ENCODE measurements at places on chromosomes 11 and 22.

DNA sequence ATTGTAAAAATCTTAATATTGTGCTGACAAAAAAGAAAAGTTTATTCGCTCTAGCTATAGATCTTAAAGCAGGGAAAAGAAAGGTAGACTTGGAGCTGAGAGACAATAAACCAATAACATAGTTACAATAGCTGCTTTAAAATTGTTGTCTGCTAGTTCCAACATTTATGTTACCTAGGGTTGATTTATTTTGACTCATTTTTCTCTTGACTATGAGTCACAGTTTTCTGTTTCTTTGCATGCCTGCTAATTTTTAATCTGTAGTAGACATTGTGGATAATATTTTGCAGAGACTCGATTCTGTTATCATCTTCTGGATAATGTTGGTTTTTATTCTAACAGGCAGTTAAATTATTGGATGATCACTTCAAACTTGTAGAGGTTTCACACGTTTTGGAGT, 83.1 kb upstream of the TRPC6 start:
- no peak for DNase-seq

DNA sequence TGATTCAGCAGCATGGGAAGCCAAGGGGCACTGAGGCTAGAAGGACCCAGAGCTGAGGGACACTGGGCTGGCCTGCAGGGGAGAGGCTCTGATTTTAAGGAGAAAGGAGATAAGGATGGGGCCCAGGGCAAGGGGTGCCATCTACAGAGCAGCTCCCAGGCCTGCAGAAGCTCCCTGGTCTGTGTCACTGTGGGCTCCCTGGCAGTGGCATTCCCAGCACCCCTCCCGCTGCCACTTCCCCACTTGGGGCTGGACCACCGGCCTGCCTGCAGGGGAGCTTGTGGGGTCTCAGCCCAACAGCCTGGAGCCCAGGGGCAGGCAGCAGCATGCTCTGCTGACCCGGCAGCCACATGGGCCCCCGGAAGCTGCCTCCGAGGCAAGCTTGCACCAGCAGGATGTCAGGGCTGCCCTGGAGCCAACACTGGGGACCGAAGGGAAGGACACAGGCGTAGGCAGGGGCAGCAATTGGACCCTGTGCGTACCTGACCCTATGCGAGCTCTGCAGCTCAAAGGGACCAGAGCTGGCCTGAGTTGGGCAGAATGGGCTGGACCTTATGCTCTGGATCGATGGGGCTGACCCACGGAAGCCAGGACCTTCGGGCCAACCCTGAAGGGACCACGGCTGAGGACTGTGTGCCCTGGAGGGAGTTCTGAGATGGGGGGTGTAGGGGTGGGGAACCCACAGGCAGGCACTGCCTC, 35.4 kb upstream of the WNT7B start:
- no peak for DNase-seq

DNA sequence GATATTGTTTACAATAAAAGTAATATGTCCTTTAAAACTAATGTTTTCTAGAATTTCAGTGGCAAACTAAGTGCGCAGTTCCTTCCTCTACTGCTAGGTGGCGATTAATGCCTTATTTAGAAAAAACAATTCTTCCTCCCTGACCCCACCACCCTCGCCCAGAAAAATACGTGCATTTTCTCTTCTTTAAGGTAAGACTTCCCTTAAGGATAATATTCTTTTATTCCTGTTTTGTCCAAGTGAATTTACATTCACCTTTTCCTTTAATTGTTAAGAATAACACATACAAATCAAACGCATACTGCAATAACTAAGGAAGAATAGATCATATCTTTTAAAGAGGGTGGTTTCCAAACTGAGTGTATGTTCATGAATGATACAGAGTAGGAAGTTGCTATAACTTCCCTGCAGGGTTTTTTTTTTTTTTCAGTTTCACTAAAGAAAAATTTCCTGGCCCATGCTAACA, 17.0 kb upstream of the PSMA1 start:
- DNase-seq = peak; percentile 61

DNA sequence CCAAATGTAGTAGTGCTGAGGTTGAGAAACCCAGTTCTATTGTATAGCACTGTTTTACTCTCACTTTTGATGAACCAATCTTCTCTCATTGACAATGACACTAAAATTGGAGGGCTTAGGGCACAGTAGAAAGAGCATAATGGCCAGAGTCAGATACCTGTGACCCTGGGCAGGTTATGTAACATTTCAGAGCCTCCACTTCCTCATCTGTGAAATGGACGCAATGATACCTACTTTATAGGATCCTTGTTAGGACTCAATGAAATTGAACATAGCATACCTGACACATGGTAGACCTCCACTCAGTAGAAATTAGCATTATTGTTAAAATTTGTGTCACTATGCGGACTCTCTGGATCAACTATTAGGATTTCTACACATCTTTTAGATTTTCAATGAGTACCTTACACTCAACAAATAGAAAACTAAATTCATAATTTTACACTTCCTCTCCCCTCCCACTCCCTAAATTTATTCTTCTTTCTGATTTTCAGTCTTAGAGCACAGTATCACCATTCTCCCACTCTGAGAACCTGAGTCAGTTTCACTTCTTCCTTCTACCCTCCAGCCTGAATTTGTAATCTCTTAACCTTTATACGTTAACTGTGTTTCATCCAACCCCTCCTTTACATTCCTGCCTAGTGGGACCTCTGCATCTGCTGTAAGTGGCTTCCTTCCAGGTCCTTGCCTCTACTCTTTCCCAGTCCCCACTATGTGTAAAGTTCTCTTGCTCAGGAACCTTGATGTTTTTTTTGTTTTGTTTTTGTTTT, 78.3 kb downstream of the MICAL2 start:
- DNase-seq = no peak

GRCh38 chr11:77424644-77425043, 49.2 kb downstream of the PAK1 start:
- DNase-seq = no peak

- no peak for DNase-seq
These were observed 2.3 kb upstream of the INPPL1 start for GRCh38 chr11:72222106-72222891.

DNA sequence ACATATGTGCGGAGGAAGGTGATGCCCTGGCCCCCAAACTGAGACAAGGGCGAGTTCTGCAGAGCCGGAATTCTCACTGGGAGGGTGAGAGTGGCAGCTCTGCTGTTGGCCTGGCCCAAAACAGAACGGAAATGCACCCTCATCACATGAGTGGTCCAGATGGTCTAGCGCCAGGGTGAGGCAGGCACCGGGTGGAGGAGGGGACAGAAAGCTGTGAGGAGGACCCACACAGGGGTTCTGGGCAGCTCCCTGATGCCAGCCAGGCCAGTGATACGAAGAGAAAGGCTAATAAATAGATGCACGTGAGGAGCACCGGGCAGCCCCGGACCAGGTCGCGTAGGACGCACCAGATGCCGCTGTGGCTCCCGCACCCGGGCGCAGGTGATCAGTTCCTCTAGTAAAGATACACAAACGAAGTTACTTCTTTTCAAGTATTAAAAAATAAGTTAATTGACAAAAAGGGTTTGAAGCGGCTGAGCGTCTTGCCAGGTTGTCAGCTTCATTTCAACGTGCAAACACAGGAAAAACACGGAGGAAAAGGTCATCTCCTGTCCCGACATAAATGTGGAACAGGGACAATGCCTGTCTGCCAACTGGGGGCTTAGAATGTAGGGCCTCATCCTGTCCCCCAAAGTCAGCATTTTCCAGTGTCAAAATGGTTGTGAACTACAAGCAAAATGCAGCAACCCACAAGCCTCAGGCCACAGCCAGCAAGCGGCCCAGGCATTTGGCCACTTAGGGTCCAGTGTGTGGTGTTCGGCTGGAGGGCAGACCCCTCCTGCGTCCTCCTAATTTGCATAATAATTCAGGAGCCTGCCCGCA, 15.3 kb upstream of the BID start:
- no peak for DNase-seq

DNA sequence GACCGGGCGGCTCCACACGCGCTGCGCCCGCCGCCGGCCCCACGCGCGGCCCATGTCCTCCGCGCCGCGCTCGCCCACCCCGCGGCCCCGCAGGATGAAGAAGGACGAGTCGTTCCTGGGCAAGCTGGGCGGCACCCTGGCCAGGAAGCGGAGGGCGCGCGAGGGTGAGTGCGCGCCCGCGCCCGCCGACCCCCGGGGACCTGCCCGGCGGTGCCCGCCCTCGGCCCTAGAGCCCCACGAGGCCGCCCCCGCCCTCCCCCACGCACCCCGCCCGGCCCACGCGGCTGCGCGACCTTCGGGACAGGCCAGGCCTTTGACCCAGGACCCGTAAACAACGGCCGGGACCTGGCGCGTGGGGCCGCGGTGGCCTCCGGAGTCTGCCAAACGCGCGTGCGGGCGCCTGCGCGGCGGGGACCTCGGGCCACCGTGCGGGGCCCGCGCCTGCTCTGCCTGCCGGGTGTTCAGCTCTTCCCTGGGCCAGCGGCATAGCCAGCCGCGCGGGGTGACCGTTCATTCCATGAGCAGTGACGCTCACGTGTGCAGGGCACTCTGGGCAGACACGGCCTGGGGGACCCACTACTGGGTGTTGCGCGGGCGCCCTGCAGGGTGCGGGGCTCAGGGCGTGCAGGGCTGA, at the start of gene PARVB:
Gene PARVB, plus strand, starts transcription at position 15 of the 634 bp plus-strand sequence. Its CDS starts 38 bp downstream, at position 53.
- DNase-seq = no peak

DNA sequence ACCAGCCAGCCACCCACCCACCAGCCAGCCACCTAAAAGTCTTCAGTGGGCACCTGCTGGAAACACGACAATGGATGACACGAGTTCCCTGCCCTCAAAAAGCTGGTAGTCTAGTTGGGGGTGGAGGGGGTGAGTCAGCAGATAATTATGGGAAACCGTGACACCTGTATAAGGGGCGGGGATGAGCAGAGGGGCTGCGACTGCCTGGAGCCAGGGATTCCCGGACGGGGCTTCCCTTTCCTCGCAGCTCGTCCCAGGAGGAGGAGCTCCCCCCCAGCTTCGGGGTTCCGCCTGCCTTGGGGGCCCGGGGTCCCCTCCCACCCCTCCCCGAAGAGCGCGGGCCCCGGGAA, 2.3 kb upstream of the RTN4RL2 start:
- no peak for DNase-seq

DNA sequence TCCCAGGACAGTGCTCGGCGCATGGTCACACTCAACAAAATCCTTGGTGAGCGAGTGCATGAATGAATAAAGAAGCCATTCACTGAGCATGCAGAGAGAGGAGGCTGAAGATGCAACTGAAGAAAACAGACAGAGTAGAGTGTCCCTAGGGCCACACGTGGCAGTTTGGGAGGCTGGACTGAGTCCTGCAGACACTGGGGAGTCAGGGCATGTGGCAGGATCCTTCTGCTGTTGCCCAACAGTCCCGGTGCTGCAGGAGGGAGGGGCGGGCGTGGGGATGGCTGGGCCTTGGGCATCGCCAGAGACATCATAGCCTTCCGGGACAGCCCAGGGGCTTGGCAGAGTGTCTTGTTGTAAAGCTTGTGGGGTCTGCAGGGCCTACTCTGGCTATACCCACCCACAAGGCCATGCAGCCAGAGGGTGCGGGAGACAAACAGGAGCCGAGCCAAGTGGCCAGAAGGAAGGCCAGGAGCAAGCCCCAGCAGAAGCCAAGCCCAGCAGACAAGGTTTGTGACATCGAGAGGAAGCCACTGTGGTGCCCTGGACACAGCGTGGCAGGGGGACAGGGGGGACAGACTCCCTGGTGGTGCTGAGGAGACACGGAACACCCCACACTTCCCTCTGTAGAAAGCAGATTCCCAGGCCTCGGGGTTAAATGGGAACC, 26.7 kb upstream of the FBLN1 start:
- DNase-seq = no peak

GRCh38 chr22:36493690-36494110, 12.3 kb upstream of the TXN2 start:
- DNase-seq = no peak

- no peak for DNase-seq
These were observed 23.0 kb downstream of the LIMK2 start for GRCh38 chr22:31235081-31235480.

- DNase-seq = no peak
These were observed 480 bp upstream of the SMARCB1 start for GRCh38 chr22:23786261-23786710.
